ENCODE measurements at places on chromosomes 6 and 20. TPM values are rescaled to one million over a fixed set of nuclear protein-coding genes. Genes with fewer than 3 reads are reported as not detected.

Gene PKIB
- total RNA-seq: 0.44 TPM

Gene COL21A1
- not detected for total RNA-seq

Gene CST4
- total RNA-seq: not detected

Gene GHRH
- not detected for total RNA-seq

All from activated CD8-positive, alpha-beta T cell treated with anti-CD3 and anti-CD28 coated beads, Interleukin-2, amount 10 ng/mL, durations not matched to agents 7 days and 5 days (primary cell).